NCI-H69 (cell line): ENCODE measurements at places on chromosomes 6 and 20.

GRCh38 chr6:70080443-70081070 is 214.2 kb downstream of the COL19A1 start:
- DNase-seq, result no peak

DNA sequence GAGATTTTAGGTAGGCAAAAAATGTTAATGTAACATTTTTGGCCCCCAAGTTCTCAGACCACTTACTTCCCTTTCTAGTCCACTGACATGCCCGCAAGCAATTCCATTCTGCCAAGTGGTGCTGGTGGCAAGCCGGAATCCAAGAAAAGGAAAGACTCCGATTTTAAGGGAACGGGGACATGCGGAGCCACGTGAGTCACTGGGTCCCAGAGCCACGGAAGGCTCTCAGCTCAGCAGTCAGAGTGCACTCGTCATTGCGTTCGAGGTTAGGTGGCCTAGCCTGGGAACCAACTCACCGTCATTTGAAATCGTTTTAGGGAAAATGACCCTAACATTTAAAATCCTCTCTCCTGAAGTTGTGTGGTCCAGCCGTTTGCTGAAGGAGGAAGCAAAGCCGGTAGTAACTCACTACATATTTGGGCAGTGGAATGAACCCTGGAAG is 711 bp upstream of the SIRT5 start:
- peak; percentile 71 for DNase-seq

GRCh38 chr20:62338294-62338620 is 28.9 kb downstream of the LAMA5 start:
- no peak for DNase-seq

DNA sequence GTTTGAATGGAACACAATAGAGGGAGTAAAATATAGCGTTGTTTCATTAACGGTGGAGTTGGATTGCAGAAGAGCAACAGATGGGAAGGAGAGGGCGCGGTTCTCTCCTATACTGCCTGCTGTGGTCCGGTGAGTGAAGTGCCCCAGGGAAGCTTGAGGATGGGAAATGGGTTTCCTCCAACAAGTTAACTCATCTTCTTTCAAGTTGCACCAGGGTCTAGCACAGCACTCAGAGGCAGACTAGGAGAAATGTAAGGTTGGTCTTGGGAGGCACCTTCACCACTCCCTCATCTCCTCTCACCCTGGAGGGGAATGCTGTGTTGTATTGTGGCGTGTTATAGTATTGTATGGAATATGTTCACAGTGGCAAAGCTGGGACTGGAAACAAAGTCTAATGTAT is 96.9 kb upstream of the SLC24A3 start:
- DNase-seq, result peak; percentile 77

GRCh38 chr6:146923205-146923833 is 280.9 kb upstream of the STXBP5 start:
- DNase-seq, result no peak

- peak; percentile 21 for DNase-seq
Observed at GRCh38 chr6:137518386-137518983, 24.3 kb upstream of the OLIG3 start.

DNA sequence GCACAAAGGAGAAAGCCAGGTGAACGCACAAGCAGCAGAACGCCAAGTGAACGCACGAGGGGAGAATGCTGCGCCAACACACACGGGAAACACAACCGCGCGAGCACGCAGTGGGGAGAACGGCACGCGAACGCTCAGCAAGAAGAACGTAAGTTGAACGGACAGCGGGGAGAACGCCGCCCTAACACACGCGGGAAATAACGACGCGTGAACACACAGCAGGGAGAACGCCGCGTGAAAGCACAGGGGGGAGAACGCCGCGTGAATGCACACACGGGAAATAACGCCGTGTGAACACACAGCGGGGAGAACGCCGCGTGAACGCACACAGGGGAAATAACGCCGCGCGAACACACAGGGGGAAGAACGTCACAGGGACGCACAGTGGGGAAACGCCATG is 54.7 kb downstream of the RNASET2 start:
- DNase-seq, result no peak

- DNase-seq, result no peak
Observed at GRCh38 chr6:139871803-139872510, 497.5 kb upstream of the CITED2 start.

DNA sequence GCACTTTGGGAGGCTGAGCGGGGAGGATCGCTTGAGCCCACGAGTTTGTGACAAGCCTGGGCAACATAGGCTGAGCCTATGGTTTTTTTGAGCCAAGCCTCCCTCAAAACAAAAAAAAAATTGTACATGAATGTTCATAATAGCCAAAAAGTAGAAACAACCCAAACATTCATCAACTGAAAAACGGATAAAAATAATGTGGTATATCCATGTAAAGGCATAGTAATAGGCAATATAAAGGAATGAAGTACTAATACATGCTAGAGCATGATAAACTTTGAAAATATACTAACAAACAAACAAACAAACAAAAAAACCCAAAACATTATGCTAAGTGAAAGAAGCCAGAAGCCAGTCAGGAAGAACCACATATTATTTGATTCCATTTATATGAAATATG is 35.3 kb downstream of the KIAA0319 start:
- DNase-seq, result no peak
